Putamen (tissue), 1 donor: ENCODE measurements at places on chromosomes 12 and 14.

- no peak for DNase-seq
Measured at GRCh38 chr12:42326541-42327226, 717 bp downstream of the PPHLN1 start.

- peak; percentile 8 for DNase-seq
Measured at GRCh38 chr12:30694412-30695198, 1.1 kb downstream of the IPO8 start.

- DNase-seq: no peak
Measured at GRCh38 chr14:94685166-94685581, 73.0 kb downstream of the SERPINA3 start.

GRCh38 chr12:20946732-20947131 is 136.2 kb downstream of the SLCO1B3 start:
- DNase-seq: no peak

- peak; percentile 71 for DNase-seq
Measured at GRCh38 chr12:12788675-12789368, 3.4 kb downstream of the APOLD1 start.

DNA sequence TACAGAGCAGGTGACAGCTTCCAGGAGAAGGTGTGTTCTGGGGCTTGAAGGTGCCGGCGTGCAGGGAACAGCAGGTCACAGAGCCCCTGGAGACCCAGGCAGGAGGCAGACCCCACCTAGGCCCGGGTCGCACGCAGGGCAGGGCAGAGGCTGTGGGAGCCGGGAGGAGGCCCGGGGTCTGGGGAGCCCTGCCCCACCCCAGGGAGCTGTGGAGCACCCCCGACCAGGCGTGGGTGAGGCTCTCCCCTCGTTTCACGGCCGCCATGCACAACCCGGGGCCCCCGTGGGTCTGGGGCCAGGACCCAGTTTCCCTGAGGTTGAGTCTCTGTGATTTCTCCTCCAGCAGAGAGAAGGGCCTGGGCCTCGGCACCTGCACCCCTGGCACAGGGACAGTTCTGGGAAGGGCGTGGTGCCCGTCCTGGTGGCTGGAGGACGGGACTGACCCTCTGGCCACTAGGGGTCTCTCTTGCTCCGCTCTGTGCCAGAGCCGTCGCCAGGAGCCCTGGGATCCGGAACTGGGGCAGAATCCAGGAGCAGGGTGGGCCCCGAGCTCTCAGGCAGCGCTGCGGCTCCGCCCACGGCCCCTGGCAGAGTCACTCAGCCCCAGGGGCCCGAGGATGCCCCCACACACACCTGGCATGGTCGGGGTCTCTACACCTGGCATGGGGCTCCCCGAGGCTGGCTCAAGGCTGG is 75.2 kb upstream of the FBRSL1 start:
- DNase-seq: peak; percentile 20

DNA sequence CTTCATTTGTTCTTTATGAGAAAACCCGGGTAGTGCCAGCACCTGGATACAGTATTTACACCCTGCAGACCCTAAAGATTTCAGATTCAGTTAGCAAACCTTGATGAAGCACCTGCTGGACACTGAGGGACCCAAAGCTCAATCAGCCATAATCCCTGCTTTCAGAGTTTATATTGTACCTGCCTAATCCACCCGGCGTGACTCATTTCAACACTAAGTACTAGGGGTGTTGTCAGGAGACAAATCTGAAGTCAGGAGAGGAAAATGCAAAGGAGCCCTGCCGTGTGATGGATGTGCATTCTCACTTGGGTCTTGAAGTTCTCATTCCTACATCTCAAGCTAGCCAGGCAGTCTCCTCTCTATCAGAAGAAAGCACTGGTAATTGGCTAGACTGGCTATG is 176.7 kb upstream of the BCL2L14 start:
- DNase-seq: no peak

DNA sequence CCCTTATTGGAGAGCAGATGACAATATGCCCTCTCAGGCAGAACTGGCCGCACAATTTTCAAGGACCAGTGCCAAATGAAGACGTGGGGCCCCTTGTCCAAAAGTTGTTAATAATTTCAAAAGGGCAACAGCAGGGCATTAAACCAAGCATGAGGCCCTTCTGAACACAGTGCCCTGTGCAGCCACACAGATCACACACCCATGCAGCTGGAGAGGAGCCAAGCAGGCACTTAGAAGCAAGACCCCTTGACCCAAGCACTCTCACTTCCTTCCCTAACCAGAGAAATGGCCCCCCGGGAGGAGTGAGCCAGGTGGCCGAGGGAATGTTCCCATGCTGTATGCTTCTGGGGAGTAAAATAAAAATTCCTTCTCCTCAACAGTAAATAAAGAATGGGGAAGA is 114.0 kb upstream of the TMPO start:
- DNase-seq: no peak

GRCh38 chr14:87149583-87150354 is 843.2 kb downstream of the GALC start:
- no peak for DNase-seq

- no peak for DNase-seq
Measured at GRCh38 chr14:60164404-60164711, 840 bp downstream of the DHRS7 start.

DNA sequence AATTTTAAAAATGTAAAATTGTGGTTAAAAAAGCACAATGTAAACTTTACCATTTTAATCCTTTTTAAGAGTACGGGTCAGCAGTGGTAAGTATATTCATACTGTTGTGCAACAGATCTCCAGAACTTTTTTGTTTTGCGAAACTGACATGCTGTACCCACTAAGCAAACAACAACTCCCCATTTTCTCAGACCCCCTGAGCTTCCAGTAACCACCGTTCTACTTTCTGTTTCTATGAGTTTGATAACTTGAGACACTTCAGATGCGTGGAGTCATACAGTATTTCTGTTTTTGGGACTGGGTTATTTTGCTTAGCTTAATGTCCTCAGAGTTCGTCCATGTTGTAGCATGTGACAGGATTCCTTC is 38.0 kb downstream of the CHST11 start:
- no peak for DNase-seq

DNA sequence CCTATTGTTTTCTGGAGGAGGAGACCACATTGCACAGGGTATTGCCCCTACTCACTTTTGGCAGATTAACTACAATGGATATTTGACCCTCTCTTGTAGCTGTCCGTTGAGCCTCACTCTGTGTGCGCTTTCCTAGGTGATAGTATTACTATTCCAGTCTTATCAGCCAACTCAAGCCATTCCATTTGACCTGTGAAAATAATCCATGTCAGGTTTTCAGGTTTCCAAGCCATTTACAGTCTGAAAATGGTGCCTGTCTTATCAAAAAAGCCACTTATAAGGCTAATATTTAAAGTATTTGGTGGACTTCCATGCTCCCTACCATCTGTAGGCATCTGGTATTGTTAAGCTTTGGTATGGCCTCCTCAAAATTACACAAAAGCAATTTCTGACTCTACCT is 29.6 kb upstream of the KLRD1 start:
- DNase-seq: no peak

DNA sequence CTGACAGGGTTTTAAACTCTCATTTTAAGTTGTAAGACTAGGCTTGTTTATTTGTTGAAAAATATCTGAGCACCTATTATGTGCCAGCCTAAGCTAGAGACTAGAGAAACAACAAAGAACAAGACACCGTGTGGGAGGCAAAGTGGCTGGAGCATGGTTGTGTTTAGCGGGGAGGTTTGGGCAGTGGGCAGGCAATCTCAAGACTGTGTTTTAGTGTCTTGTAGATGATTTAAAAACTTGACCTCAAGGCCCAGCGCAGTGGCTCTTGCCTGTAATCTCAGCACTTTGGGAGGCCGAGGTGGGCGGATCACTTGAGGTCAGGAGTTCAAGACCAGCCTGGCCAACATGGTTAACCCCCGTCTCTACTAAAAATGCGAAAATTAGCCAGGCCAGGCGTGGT is 7.8 kb downstream of the RPL36AL start:
- no peak for DNase-seq

DNA sequence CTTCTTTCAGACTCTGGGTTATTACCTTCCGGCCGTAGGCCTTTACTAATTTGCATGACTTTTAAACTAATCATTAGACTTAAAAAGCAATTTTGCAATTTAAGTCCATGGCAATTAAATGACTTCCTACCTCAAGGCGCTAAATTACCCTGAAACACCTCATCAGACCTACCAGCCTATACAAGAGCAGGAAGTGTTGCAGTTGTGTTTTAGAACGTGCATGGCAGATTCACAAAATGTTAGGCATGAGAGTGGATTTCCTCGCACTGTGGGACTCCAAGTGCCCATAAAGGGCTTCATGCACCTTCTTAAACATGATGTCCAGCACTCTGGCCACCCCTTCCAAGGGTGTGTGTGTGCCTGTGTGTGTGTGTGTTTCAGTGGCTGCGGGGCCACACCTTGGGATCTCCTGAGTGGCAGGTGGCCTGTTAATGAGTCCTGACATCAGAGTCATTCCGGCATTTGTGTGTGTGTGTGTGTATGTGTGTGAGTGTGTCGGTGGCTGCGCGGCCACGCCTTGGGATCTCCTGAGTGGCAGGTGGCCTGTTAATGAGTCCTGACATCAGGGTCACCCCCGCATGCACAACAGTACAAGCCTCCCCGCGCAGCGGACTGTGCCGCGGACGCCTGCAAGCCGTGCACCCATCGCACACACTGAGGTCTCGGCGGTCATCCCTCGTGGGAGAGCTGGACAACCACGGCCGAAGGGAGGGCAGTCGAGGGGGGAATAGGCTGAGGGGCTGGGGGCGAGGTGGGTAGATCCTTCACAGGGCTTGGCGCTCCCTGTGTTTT is 900 bp downstream of the C2CD5 start:
- DNase-seq: no peak

GRCh38 chr14:30799933-30800332 is 74.4 kb upstream of the COCH start:
- DNase-seq: no peak

DNA sequence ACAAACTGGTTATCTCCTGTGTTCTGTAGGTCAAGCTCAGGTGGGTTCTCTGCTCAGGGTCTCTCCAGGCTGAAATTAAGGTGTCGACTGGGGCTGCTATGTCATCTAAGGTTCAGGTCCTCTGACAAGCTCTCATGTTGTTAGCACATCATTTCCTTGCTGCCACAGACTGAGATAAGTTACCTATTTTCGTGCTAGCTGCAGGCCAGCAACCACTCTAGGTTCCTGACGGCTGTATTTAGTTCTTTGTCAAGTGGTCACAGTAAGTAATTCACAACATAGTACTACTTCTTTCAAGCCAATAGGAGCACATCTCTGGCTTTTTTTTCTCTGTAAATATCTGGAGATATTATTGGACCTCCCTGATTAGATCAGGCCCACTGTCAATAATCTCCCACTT is 169.3 kb upstream of the CAND1 start:
- DNase-seq: no peak

DNA sequence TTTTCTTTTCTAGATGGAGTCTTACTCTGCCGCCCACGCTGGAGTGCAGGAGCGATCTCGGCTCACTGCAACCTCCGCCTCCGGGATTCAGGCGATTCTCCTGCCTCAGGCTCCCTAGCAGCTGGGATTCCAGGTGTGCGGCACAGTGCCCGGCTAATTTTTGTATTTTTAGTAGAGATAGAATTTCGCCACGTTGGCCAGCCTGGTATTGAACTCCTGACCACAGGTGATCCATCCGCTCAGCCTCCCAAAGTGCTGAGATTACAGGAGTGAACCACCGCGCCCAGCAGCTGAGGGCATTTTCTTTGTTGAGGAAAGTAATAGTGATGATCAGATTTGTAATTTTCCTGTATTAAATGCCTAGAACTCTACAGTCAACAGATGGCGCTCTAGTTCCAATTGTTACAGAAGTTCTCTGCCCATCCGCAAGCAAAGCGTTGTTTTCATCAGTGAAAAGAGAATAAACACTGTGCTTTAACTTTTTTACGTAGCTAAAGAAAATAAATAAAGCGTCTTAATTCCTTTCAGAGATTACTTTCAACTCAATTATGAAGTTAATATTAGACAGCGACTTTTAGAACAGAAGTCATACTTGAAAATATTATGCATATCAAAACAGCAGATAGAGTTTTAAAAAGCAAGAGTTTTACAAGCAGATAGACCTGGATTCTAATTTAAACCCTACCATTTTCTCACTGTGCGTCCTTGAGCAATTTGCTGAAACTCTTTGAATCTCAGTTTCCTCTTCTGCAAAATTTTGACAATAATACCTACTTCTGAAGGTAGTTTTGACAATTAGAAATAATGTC is 335.1 kb downstream of the DUSP6 start:
- peak; percentile 52 for DNase-seq

- no peak for DNase-seq
Measured at GRCh38 chr14:91078095-91078737, 17.8 kb upstream of the RPS6KA5 start.

GRCh38 chr12:111100554-111100953 is 180.2 kb upstream of the MYL2 start:
- DNase-seq: no peak

DNA sequence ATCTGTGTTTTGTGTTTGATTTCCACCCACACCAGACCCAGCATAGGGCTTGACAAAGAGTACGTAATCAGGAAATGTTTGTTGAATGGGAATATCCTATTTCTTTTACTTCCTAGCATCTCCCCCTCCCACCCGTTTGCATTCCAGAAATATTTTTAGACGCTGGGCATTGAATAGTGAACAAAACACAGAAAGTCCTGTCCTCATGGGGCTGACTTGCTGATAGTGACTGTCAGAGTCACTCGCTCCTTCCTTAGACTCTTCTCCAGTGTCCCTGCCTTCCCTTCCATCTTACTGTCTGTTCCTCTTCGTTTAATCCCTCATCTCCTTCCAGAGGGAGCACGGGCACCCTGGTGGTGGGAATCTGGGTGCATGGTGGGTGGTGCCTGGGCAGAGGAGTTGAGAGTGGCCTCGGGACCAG is 53.6 kb downstream of the SLC25A47 start:
- no peak for DNase-seq

- DNase-seq: no peak
Measured at GRCh38 chr12:132572801-132573760, 37.3 kb downstream of the LRCOL1 start.

DNA sequence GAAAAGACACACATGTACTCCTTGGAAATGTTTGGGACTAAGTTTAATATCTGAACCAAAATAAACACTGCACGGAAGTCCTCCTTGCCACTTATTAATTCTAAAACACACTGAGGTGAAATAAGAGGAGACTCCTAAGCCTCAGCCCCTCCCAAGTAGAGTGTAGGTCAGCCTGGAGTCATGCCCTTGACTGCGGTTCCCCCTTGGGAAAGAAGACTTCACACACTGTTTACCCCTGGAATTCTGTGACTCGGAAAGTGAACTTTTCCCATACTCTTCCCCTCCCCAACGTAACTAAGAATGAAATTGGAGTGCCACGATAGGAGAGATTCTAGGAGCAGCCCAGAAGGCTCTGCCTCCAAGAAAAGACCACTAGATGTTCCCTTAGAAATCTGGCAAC is 8.6 kb upstream of the TFCP2 start:
- DNase-seq: no peak

DNA sequence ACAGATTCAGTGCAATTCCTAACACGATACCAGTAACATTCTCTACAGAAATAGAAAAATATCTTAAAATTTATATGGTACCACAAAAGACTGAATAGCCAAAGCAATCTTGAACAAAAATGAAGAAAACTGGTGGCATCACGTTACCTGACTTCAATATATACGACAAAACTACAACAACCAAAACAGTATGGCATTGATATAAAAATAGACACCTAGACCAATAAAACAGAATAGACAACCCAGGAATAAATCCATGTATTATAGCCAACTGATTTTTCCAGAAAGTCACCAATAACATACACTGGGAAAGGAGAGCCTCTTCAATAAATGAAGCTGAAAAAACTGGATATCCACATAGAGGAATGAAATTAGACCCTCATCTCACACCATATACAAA is 5.7 kb downstream of the KLRK1 start:
- no peak for DNase-seq
